ENCODE measurements at places on chromosomes 11 and 22. TPM values are rescaled to one million over a fixed set of nuclear protein-coding genes. Genes with fewer than 3 reads are reported as not detected.
A peak's percentile ranks its signal among the peaks of the same experiment; 100 is the strongest.

Gene PHETA2
- not detected for total RNA-seq

Gene CNGA4
- total RNA-seq = not detected

Gene TEX54
- not detected for total RNA-seq

Gene CRY2
- total RNA-seq = 18.2 TPM

Gene OR52I1
- total RNA-seq = not detected

DNA sequence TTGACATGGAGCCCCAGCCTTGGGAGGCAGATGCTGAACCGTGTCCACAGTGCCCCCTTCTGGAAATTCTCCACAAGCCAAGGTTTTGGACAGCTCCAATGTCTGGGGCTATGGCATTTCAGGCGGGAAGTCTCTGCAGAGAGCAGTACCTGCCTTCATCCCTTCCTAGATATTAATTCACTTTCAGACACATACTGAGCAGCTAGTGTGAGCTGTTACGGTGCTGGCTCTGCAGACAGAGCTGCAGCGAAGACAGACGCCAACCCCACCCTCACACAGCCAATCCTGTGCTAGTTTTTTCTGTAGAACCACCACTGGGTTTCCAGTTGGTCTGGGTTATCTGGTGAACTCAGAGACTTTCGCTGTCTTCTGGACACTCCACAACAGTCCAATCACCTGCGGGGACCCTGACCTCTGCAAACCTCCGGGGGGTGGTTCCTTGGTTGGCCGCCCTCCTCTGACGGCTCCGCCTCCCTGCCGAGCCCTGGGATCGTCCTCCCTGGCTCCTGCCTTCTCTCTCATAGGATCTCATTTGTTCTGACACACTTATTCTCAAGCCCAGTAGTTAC is 9.1 kb downstream of the LMF2 start:
- DNase-seq = no peak

GRCh38 chr11:72668629-72669347 is 5.4 kb downstream of the PDE2A start:
- DNase-seq = no peak

- no peak for DNase-seq
Measured at GRCh38 chr11:12842933-12843636, 166.0 kb upstream of the RASSF10 start.

DNA sequence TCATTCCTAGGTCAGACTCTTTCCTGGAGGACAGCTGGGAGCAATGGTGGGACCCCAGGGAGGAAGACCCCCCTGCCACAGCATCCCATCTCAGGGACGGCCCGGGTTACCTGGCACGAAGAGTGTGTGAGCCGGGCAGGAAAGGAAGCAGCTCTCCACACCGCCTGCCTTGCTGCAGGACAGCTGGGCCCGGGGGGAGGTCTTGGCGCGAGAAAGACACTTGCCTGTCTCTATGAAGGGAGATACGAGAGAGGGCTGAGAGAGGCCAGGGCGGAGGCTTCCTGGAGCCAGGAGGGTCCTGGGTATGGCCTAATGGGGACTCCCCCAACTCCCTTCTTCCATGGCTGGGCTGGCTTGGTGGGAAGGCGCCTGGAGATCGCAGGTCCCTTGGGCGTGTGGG is 36.1 kb upstream of the TTLL12 start:
- no peak for DNase-seq

DNA sequence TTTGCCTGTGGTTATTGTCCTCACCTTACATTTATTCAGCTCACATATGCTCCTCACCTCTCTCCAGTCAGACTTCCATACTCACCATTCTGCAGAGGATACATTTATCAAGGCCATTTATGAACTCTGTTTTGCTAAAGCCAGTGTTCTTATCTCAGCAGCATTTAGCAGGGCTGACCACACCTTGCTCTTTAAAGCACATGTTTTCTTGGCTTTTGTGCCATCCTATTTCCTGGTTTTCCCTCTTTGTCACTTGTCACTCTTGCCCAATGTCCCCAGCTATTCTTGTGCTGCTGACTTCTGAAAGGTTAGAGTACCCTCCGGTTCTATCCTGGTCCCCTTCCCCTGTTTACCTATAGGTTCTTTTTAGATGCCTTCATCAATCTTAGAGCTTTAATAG is 446.6 kb downstream of the NELL1 start:
- no peak for DNase-seq

DNA sequence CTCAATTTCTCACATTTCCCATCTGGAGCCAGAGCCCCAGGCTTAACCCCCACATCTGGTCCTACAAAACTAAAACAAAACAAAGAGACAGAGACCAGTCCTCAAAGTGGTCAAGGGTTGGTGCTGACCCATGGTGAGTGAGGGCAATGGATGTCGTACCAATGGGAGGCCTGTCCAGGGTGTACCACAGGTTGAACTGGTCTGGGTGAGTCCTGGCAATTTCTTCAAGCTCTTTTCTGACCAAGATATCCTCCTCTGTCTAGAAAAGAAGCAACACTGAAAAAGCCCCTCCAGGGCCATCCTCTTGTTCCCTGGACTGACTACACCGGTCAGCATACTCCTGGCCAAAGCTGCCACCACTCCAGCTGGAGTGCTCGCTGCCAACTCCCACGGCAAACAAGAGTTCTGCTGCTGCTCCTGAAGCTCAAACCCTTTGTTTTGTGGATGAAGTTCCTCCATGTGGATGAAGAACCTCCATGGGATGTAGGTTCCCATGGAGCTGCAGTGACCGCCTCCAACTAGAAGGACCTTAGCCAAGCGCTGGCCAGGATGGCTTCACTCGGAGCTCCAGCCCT is 6.9 kb downstream of the CYB5R2 start:
- DNase-seq = no peak

DNA sequence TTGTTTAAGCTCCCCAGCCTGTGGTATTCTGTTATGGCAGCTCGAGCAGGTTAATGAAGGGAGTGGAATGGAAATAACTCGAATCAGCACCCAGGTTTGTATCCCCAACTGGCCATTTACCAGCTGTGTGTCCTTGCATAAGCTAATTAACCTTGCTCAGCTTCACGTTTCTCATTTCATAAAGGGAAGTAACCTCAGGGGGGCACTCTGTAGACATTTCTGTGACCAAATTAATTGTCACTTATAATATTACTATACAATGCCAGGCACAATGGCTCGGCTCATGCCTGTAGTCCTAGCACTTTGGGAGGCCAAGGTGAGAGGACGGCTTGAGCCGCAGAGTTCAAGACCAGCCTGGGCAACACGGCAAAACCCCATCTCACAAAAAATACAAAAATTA is 13.8 kb downstream of the ADA2 start:
- no peak for DNase-seq

GRCh38 chr11:93487032-93487483 is 56.1 kb downstream of the SMCO4 start:
- no peak for DNase-seq

DNA sequence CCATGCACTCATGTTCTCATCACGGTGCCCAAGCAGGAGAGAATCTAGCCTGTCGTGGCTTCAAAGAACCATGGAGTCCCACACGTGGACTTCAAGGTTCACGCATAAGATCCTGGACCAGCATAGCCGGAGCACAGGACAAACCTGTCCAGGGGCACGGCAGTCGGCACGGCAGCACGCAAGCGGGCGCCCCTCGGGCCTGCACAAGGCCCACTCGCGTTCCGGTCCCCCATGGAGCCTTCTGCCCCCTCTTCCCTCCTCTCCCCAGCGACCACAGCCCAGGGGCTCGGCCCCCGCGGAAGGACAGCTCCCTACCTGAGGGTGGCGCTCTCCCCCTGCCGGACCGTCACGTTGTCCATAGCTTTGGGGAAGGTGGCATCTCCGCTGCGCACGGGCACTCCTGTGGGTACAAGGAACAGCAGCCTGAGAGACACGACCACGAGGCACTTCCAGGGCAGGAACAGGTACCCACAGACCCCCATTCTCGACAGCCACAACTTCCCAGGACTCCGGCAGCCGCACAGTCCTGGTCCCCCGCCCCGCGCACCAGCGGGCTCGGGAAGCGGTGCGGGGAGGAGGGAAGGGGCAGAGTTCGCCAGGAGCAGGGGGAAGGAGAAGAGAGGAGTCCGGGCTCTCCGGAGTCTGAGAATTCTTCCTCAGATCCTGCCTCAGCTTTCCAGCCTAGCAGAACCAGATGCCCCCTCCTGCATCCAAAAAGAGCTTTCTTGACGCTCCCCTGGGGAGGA is 589.5 kb downstream of the OPCML start:
- DNase-seq = peak; percentile 66

GRCh38 chr11:1508986-1509385 is 22.4 kb upstream of the MOB2 start:
- no peak for DNase-seq

DNA sequence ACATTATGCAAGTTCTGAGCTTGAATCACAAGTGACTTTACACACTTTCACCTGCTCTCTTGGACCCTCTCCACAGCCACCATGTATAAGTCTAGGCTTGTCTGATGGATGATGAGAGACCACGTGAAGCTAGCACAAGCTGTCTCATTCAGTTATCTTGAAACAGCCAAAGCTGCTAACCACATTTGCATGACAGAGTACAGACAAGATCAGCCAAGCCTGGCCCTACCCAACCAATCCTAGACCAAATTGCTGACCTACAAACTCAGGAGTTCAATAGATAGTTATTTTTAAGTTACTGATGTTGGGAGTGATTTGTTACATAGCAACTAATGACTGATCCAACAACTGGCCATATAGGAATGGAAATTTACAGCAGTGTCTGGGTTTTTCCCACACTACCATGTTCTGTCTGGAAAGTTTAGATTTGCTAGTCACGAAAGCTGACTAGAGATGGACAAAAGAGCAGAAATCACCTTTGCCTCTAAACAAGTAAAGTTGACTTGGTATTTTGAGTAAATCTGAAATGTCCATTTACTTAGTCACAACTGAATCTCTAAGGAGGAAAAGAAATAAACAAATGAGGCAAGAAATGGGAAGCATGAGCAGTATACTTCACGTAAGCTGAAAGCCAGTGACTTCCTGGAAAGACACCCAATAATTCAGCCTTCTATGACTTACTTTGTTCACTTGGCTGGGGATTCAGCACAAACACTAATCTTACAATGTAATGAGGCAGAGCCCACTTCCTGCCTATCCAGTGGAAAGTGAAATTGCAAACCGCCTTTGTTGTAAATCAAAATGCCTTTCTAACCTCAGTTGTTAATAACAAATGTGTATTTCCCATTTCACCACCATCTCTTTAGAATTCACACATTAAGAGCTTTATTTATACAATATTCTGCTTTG is 101.7 kb downstream of the FAM181B start:
- DNase-seq = no peak

- no peak for DNase-seq
Measured at GRCh38 chr11:26949846-26950245, 44.1 kb upstream of the FIBIN start.

Data from osteocyte (in vitro differentiated cells).